ENCODE measurements at places on chromosomes 1 and 21. TPM values are rescaled to one million over a fixed set of nuclear protein-coding genes. Genes with fewer than 3 reads are reported as not detected.

DNA sequence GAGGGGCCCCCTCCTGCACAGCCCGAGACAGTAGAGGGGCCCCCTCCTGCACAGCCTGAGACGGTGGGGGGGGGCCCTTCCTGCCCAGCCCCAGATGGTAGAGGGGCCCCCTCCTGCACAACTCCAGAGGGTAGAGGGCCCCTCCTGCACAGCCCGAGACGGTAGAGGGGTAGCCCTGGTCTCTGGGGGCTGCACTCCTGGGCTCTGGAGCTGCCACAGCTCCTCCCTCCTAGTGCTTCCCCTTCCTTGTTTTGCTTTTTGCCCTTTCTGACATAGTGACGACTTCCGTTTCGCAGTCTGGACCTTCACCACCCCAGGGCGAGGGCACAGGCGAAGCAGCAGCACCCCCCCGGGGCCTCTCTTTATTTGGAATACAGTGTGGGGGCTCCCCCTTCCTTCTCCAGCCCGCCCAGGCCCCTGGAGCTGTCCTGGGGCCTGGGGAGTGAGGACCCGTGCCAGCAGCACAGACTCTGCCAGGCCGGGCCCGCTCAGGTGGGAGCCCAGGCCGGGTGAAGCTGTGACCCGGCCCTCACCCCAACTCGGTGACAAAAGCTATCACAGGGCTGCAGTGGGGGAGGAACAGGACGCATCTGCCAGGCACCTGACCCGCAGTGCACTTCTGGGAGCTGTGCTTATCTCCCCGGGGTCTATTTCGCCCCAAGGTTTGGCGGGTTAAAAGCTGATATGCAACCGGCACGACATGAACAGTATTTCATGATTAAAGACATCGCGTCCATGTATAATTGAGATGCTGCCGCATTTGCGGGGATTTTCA lies 1.1 kb upstream of the PRXL2B start:
- DNase-seq: peak; percentile 71

- no peak for DNase-seq
Measured at GRCh38 chr1:208300084-208300770, 56.0 kb upstream of the PLXNA2 start.

GRCh38 chr1:162560303-162561036 lies 1.1 kb upstream of the UAP1 start:
- no peak for DNase-seq

GRCh38 chr1:231045286-231045685 lies 5.2 kb upstream of the FAM89A start:
- no peak for DNase-seq

DNA sequence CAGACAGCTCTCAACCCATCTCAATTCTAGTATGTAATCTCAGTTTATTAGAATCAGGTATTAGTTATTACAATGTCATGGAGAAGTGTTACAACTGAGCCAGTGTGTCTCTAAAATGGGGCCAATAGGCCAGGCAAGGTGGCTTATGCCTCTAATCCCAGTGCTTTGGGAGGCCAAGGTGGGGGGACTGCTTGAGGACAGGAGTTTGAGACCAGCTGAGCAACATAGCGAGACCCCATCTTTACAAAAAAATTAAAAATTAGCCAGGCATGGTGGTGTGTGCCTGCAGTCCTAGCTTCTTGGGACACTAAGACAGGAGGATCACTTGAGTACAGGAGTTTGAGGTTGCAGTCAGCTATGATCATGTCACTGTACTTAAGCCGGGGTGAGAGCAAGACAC lies 104.9 kb downstream of the BCAR3 start:
- DNase-seq: no peak

Gene KRTAP19-3
- not detected for total RNA-seq

- no peak for DNase-seq
Measured at GRCh38 chr1:245292553-245292952, 137.8 kb downstream of the KIF26B start.

Gene AGBL4
- not detected for total RNA-seq

DNA sequence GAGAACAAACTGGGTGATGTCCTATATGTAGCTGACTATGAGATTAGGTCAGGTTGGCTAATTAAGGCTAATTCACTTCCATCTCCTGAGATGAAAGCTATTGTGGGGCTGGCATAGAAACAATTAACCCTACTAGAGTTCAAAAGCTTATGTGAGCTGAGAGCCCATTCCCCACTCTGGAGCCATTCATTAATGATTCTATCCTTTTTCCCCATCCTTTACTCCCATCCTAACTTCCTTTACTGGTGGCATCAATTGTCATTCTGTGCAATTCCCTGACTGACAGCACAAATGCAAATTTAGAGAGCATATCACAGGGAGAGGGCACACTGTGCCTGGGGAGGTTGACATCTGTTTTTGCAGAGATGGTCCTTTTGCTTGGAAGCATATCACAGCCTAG lies 103.9 kb downstream of the URB2 start:
- DNase-seq: no peak

GRCh38 chr1:23916209-23917131 lies 3.3 kb upstream of the CNR2 start:
- peak; percentile 70 for DNase-seq

- DNase-seq: peak; percentile 3
Measured at GRCh38 chr21:32137266-32137665, 141.6 kb downstream of the MIS18A start.

DNA sequence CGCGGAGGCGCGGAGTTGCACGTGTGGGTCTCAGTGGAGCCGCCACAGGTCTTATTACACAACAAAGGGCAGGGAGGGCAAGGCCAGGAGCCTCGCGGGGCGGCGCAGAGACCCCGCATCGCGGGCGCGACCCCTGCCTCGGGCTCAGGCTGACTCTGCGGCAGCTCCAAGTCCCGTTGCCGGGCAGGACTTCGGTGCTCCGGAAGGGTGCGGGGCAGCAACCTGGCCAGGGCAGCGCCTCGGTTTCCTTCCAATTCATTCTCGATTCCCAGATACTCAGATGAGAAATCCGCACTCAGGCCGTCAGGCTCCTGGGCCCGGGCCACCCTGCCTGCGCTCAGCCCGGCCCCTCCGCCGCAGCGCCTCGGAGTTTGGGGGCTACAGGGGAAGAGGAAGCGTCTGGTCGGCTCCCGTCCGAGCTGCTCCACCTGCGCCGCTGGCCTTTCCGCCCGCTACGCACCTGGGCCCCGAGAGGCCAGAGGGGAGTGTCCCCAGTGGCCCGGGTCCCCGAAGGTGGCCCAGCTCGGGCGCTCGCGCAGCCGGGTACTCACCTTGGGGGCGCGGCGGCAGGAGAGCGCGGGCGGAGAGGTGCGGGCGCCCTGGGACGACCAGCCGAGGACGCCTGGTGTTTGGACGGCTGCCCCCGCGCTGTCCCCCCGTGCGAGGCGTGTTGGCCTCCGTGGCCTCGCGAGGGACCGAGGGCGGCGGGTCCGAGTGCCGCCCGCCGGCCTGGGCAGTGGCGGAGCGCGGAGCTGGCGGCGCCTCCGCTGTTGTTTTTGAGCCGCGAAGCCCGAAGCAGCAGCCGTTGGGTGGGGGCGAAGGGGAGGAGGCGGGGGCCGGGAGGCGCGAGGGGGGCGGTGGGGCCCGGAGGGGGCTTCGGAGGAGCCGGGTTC lies 1.1 kb upstream of the PRDM16 start:
- no peak for DNase-seq

DNA sequence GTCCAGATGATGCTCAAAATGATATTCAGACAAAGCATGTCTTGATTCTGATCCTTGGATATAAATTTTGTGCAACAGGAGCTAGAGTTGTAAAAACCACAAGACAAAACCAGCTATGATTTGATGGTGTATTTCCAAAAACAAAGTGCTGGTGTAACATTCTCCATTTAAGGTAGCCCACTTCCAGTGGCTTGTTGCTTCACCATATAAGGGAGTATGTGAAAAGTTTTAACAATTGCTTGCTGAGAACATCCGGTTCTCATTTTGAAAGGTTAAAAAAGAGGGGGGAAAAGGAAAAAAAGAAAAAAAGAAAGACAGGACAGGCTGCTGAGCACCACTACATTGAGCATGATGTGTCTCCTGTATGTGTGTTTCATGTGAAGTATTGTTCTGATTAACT lies 123.6 kb downstream of the MACF1 start:
- DNase-seq: no peak

Gene ADCY10
- total RNA-seq: not detected

Gene ASTN1
- not detected for total RNA-seq

DNA sequence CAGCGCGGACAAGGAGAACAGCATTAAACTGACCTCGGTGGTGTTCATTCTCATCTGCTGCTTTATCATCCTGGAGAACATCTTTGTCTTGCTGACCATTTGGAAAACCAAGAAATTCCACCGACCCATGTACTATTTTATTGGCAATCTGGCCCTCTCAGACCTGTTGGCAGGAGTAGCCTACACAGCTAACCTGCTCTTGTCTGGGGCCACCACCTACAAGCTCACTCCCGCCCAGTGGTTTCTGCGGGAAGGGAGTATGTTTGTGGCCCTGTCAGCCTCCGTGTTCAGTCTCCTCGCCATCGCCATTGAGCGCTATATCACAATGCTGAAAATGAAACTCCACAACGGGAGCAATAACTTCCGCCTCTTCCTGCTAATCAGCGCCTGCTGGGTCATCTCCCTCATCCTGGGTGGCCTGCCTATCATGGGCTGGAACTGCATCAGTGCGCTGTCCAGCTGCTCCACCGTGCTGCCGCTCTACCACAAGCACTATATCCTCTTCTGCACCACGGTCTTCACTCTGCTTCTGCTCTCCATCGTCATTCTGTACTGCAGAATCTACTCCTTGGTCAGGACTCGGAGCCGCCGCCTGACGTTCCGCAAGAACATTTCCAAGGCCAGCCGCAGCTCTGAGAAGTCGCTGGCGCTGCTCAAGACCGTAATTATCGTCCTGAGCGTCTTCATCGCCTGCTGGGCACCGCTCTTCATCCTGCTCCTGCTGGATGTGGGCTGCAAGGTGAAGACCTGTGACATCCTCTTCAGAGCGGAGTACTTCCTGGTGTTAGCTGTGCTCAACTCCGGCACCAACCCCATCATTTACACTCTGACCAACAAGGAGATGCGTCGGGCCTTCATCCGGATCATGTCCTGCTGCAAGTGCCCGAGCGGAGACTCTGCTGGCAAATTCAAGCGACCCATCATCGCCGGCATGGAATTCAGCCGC lies 2.5 kb downstream of the S1PR1 start:
- DNase-seq: peak; percentile 64

DNA sequence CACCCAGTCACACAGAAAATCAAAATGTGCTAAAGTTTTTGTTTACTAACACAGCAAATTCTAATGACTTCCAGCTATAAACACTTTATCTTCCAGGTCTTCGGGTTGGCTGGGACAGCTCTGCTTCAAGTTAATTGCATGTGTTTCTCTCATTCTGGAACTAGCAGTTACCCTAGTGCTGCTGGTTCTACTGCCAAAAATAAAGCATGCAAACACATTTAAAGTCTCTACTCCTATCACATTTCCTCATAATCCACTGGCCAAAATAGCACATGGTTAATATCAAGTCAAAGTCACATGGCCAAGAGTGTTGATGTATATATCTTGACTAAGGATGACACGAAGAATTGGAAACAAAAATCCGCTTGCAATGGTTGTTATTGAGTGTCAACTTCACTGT lies 973.1 kb upstream of the ADGRL2 start:
- DNase-seq: no peak

GRCh38 chr1:63307196-63307794 lies 15.1 kb upstream of the FOXD3 start:
- no peak for DNase-seq

GRCh38 chr21:20030390-20030789 lies 967.8 kb upstream of the NCAM2 start:
- no peak for DNase-seq

GRCh38 chr1:47219590-47220220 lies 12.3 kb downstream of the TAL1 start:
- no peak for DNase-seq

DNA sequence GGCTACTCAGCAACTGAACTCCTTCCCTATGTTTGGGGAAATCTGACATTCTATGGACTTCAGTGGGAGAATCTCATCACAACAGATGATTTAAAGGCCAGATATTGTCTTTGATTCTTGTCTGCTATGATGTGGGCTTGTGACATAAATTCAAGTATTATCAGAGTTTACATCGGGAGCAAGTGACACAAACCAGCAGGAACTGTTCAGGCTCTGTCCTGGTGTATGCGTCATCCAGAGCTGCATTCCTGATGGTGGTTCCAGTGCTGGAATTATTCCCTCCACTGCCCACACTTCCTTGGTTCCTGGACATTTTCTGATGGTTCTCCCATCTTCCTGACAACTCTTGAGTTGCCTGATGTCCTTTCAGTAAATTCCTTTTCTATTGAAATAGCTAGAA lies 10.8 kb upstream of the LSM10 start:
- no peak for DNase-seq

GRCh38 chr1:15296585-15297321 lies 49.7 kb downstream of the FHAD1 start:
- DNase-seq: no peak

DNA sequence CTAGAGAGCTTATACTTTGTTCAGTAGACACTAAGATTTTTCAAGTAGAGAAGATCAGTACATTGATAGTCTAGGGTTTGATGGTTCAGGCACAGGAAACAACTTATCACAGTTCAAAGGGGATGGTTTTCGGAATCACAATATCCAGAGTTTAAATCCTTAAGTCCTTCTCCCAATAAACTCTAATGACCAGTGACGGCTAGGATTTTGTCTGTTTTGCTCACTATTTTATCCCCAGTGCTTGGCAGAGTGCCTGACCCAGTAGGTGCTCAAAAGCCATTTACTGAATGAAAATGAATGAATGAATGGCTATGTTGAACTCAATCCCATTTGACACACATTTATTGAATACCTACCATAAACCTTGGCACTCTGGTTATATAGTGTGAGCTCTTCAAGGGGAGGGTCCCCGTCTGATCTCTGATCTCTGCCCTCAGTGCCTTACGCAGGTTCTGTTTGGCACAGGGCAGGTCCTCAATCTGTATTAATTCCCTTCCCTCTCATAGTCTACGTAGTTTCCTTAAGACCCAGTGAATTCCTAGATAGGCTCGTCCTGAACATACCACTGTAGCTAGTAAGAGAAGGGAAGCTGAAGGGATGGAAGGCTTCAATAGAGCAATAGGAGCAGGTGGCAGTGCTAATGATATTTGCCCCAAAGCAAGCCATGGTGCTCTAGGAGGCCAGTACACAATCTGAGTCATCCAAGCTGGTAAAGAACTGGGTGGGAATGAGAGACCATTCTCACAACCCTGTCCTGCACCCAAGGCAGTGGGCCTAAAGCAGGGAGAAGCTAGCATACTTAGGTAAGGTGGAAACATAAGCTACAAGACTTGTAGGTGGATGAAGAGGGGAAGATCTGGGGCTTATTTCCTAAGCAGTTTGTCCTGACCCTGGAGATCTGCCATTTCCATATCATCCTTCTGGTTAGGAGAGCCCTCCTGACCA lies 53.4 kb downstream of the DMAP1 start:
- no peak for DNase-seq
